Suprapubic skin (tissue), 4 donors: ENCODE measurements at places on chromosomes 7 and 10.

- DNase-seq: no peak
These were observed 24.8 kb downstream of the DLG5 start for GRCh38 chr10:77901743-77902142.

- peak; percentile 16 for DNase-seq
These were observed 29.1 kb downstream of the PAPOLB start for GRCh38 chr7:4832711-4833110.

GRCh38 chr7:23373151-23374004 lies 74.2 kb downstream of the MALSU1 start:
- DNase-seq: no peak

- no peak for DNase-seq
These were observed 11.6 kb downstream of the NKX2-3 start for GRCh38 chr10:99544322-99544721.

GRCh38 chr7:116357781-116358670 lies 141.5 kb upstream of the CAV2 start:
- DNase-seq: no peak

GRCh38 chr7:158474488-158474887 lies 113.1 kb downstream of the PTPRN2 start:
- no peak for DNase-seq

DNA sequence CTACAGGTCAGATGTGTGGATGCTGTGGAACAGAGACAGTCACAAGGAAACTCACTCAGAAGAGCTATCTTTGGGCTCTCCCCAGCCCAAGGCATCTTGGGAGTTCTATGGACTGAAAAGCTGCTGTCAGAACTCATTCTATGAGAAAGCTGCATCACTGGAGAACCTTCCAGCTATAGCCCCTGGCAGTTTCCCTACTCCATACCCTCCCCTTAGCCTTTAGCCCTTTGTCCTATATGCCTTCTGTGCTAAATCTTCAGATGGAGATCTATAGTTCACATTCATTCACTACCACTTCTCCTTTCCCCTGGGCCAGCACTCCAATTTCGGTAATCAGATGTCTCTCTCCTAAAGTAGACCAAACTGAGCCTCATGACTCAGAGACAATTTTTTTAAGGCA lies 6.9 kb downstream of the WNT8B start:
- DNase-seq: no peak

- no peak for DNase-seq
These were observed 10.4 kb downstream of the HTR7 start for GRCh38 chr10:90847436-90847835.
